ENCODE measurements at places on chromosomes 2 and 18. TPM values are rescaled to one million over a fixed set of nuclear protein-coding genes. Genes with fewer than 3 reads are reported as not detected.

The ADGRF3 gene
- total RNA-seq = 0.20 TPM

The HTR2B gene
- total RNA-seq = not detected

The PPP4R3B gene
- 81.1 TPM for total RNA-seq

The ALPP gene
- 0.11 TPM for total RNA-seq

The SERPINB13 gene
- total RNA-seq = not detected

The POU3F3 gene
- 0.42 TPM for total RNA-seq

The FAM110C gene
- total RNA-seq = 24.6 TPM

The KCNE4 gene
- 2.1 TPM for total RNA-seq

DNA sequence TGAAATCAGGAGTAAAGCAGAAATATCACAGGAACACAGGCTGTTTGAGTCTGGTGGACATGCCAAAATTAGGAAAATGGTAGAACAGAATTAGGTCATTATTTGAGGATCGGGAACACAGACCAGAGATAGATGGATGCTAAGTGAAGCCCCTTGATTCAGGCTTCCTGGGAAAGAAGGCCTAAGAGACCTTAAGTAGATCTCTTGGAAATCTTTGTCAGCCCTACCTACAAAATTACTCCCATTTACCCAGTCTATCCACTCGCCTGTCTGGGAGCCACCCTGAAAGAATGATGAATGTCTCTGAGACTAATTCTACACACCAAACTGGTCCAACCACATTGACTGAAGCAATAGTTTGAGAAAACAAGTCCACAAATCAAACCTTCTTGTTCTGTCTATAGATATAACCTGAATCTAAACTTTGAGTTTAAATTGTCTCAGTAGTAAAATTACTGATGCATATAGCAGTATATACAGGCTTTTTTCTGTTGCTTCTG is 36.6 kb upstream of the TANK start:
- DNase-seq = peak; percentile 54

GRCh38 chr18:27713738-27714095 is 463.2 kb downstream of the CDH2 start:
- no peak for DNase-seq

DNA sequence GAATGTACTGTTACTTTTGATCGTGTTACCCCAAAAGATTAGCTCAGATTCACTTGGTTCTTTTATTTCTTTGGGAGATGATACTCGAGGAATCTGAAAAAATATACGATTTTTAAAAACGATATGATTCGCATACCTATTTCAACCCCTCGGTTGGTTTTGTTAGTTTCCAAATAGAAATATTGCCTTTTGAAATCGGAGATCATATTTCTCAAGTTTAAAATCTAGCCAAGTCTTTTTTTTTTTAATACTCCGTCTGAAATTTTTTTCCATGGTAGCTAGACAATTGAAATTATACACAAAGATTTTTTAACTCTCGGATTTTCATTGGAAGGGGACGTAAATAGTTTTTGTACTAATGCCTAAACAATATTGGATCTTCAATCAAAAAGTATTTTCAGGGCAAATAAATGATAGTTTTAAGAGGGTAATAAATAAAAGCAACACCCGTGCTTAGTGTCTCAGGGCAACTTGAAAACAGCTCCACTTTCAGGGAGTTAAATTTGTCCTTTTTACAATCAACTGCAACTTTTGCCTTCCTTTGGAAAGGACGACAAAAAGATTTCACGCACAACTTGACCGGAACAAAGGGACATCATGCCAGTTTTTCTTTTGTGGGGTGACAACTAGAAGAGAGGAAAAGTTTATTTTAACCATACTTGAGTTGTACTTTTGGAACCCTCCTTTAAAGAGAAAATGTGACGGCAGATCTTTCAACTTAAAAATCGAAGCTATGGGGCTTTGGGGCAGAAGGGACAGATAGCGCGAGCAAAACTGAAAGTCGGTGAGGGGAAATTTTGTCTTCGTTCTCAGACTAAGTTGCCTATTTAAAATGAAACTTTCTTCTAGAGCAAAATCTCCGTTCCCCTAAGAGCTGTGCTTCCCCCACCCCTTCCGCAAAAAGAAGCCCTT is 5.8 kb upstream of the ONECUT2 start:
- DNase-seq = no peak

DNA sequence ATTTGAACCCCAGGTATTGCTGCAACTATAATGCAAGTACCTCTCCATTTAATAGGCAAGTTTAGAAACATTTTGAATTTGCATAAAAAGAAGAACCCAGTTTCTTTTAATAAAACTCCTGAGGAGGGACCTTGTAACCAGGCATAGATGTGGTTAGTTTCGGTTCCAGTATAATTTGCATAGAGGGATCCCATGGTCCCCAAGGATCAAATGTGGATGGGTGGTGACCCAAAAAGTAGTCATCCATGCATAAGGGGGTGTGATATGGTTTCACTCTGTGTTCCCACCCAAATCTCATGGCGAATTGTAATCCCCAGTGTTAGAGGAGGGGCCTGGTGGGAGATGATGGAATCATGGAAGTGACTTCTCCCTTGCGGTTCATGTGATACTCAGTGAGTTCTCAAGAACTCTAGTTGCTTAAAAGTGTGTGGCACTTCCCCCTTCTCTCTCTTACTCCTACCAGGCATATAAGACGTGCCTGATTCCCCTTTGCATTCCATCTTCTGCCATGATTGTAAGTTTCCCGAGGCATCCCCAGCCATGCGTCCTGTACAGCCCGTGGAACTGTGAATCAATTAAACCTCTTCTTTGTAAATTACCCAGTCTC is 40.2 kb upstream of the SKA1 start:
- no peak for DNase-seq

- no peak for DNase-seq
Measured at GRCh38 chr2:217258170-217258569, 398.3 kb upstream of the TNP1 start.

DNA sequence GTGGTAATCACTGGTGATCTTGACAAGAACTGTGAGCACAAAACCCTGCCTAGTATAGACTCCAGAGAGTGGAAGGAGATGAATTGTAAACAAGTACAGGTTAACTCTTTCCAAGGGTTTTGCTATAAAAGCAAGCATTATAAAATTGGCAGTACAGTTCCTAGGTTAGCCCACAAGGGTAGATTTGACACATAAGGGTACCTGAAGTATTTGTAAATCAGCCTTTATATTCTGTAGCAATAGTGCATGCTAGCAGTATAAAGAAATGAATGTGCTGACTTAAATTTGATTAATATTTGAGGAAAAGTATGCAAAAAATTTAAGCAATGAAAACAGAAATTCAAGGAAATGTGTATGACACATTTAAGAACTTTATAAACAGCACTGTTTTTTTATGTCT is 42.4 kb downstream of the SP3 start:
- no peak for DNase-seq

- no peak for DNase-seq
Measured at GRCh38 chr2:220987839-220988238, 584.3 kb downstream of the EPHA4 start.

GRCh38 chr2:191363267-191363666 is 118.1 kb downstream of the MYO1B start:
- no peak for DNase-seq

DNA sequence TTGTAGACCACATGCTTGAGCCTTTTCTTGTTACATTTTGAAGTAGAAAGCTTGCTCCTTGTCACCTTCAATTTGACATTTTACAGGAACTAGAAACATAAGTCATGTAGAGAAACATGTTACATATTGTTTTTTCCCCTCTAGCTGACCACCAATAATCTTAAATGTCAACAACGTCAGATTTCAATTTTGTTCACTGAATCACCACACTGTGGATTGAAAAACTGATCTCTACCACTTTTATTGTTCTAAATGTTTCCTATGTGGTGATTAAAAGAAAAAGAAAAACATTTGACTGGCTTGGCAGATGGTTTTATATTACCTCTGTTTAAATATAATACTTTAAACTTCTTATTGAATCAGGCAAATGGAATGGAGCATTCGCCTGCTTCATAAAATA is 87.7 kb downstream of the DSEL start:
- DNase-seq = no peak

GRCh38 chr18:62857263-62857976 is 142.1 kb downstream of the PHLPP1 start:
- DNase-seq = no peak

DNA sequence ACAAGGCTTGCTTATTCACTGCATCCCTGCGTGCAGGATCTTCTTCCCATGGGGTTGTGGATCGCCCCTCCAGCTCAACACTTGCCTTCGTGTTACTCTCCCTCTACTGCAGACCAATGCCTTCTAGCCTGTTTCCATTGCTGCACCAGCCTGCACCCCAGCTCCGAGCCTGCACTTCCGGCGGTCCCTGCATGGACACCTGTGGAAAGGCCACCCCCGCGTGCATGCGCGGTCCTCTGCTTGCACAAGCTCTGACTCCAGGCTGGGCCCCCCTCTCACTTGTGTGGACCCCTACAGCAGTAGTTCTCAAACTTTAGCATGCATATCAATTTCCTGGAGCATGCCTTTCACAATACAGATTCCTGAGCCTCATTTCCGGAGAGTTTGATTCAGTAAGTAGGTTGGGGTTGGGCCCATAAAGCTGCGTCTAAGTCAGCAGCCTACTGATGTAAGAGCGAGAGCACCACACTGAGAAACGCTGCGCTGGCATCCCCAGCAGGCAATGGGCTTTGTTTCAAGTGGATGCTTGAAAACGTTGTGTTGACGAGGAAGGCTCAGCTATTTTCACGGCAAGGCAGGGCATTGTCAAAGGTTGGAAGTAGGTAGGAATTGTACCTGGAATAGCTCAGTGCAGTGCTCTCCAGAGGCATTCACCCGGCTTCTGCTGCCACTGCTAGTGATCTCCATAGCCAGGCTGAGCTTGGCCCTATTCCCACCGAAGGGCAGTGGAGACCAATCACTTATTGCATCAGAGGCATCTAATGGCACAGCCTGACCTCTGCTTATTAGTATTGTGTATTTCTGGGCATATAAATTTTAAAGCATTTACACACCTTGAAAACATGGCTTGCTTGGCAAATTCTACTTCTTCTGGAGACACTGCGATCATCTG is 32.6 kb downstream of the CREG2 start:
- DNase-seq = no peak

GRCh38 chr18:5431836-5432575 is 111.8 kb downstream of the EPB41L3 start:
- DNase-seq = no peak

DNA sequence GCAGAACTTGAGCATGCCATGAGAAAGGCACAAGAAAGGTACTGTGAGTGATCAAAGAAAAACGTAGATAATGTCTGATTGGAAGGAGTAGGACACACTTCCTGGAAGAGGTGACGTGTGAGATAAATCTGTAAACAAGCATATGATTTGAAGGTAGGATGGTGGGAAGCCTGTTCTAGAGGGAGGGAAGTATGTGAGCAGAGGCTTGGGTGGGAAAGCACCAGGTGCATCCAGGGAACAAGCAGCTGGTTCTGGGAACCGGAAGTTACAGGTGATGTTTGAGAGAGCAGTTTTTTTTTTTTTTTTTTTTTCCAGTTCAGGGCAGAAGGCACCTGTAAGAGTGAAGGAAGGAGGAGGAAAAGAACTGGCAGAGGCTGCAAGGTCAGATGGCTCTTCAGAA is 116.6 kb upstream of the EFEMP1 start:
- no peak for DNase-seq

GRCh38 chr2:227617316-227618230 is at the start of gene SCYGR4:
TSS of gene SCYGR4 (plus strand) at chr2:227617498. CDS start at chr2:227617498, 0 bp downstream.
- DNase-seq = no peak

GRCh38 chr2:17758118-17758517 is 4.2 kb downstream of the GEN1 start:
- no peak for DNase-seq

DNA sequence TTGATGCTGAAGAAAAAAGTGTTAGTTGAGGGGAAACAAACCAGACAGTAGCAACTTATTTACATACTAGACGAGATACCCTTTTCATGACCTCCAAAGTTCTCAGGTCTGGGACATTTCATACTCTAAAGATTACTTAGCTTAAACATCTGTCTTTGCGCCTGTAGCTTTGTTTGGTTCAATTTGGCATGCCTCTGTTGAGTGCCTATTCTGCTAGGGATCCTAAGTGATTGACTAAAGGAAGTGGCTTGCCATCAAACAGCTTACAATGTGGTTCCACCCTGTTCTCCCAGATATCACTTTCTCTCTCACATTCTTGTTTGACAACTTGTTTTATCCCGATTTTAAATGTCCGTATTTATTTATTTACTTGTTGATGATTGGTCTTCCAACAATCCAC is 488.8 kb downstream of the PARD3B start:
- no peak for DNase-seq

DNA sequence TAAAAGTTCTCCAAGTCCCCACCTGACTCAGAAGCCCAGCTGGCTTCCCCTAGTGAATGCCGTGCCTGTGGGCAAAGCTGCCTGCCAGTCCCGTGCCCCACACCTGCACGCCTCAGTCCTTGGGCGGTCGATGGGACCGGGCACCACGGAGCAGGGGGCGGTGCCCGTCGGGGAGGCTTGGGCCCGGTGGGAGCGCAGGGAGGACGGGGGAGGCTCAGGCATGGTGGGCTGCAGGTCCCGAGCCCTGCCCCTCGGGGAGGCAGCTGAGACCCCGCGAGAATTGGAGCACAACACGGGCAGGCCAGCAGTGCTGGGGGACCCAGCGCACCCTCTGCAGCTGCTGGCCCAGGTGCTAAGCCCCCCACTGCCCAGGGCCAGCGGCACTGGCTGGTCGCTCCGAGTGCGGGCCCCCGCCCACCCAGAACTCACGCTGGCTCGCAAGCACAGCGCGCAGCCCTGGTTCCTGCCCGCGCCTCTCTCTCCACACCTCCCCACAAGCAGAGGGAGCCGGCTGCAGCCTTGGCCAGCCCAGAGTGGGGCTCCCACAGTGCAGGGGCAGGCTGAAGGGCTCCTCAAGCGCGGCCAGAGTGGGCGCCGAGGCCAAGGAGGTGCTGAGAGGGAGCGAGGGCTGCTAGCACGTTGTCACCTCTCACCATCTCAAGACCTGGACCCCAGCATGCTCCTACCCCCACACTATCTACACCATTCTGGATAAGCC is 215.5 kb downstream of the TNS1 start:
- DNase-seq = no peak

GRCh38 chr2:1656326-1656960 is 87.9 kb downstream of the PXDN start:
- no peak for DNase-seq

GRCh38 chr2:45748239-45748638 is 96.8 kb downstream of the PRKCE start:
- DNase-seq = no peak

GRCh38 chr2:172247203-172247602 is 144.5 kb upstream of the DLX2 start:
- no peak for DNase-seq

GRCh38 chr2:101698844-101699754 is 1.6 kb downstream of the MAP4K4 start:
- peak; percentile 24 for DNase-seq

GRCh38 chr18:57008001-57008686 is 138.7 kb upstream of the BOD1L2 start:
- DNase-seq = no peak

DNA sequence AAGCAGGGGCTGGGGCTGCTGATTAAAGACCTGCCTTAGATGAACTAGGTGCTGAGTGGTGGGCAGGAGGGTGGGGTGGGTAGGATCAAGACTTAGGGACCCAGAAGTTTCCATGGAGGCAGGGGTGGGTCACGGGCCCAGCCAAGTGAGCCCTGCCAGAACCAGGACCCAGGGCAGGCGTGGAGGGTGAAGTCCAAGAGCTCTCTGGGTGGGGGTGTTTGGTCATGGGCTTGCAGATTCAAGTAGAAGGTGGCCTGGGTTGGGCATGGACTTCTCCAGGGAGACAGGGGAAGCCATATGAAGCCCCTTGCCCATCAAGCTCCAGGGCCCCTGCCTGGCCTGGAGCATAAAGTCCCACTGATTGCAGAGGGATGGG is 168.8 kb downstream of the SMAD7 start:
- DNase-seq = no peak

GRCh38 chr18:28193177-28193778 is 16.3 kb upstream of the CDH2 start:
- DNase-seq = no peak

Data from colonic mucosa (tissue), 4 donors.